Caudate nucleus (tissue), 63 donors: ENCODE measurements at places on chromosomes 6 and 20.

DNA sequence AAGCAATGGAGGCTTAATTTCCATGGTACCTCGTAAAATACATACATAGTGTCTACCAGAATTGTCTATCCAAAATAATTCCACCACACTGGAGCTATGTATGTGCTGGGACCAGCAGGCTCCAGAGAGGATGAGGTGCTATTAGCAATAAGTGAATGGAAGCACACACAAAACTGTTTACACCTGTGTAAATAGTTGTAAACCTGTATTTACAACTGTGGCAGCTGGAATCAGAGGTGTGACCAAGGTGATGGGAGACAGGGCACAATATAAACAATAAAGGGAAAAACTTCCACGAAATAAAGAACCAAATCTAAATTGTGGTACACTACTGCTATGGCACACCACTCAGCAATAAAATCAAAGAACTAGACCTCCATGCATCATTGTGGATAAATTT, 14.4 kb downstream of the RARS2 start:
- DNase-seq, result no peak

DNA sequence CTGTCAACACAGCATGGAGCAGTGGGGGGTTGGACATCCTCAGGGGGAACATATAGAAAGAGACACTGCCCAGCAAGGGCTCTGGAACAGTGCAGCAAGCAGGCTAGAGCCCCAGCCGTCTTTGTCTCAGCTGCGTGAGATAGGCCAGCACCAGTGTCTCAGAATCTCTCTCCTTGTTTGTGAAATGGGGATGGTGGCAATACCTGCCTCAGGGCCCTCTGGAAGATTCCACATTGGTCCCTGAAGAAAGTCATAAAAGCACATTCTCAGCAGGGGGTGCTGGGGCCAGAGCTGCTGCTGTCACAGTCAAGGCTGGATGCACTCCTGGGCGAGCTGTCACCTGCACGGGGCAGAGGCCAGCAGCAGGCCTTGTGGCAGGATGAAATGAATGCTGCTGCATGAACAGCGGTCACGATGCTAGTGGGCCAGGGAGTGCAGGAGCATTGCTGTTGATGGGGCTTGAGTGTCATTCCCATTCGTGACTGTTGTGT, 121.7 kb downstream of the SYCP2 start:
- DNase-seq, result no peak

DNA sequence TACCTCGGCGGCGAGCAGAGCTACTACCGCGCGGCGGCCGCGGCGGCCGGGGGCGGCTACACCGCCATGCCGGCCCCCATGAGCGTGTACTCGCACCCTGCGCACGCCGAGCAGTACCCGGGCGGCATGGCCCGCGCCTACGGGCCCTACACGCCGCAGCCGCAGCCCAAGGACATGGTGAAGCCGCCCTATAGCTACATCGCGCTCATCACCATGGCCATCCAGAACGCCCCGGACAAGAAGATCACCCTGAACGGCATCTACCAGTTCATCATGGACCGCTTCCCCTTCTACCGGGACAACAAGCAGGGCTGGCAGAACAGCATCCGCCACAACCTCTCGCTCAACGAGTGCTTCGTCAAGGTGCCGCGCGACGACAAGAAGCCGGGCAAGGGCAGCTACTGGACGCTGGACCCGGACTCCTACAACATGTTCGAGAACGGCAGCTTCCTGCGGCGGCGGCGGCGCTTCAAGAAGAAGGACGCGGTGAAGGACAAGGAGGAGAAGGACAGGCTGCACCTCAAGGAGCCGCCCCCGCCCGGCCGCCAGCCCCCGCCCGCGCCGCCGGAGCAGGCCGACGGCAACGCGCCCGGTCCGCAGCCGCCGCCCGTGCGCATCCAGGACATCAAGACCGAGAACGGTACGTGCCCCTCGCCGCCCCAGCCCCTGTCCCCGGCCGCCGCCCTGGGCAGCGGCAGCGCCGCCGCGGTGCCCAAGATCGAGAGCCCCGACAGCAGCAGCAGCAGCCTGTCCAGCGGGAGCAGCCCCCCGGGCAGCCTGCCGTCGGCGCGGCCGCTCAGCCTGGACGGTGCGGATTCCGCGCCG, 994 bp downstream of the FOXC1 start:
- no peak for DNase-seq

GRCh38 chr20:25050082-25050481, 7.9 kb downstream of the ACSS1 start:
- DNase-seq, result no peak

DNA sequence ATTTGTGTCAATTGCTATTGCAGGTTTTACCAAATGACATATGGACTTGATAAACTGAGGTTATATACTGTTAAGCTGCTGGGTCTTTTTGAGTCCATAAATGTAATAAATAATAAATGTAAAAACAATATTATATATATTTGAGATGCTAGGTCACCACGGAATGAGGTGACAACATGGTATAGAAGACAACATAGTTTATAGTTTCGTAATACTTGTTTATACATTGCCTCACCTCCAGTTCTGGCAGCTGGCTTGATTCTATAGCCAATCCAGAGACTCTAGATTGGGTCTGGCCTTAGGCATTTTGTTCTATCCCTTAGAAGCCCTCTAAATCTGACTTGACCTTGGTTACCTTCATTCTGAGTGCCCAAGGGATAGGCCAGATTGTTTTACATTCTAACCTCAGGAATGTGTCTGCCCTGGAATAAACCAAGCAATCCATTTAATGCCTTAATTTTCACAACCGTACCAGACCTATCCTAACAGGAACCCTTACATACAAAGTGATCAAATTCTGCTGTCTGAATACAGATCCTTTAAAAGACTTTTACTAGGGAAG, 61.5 kb upstream of the STXBP5 start:
- no peak for DNase-seq

DNA sequence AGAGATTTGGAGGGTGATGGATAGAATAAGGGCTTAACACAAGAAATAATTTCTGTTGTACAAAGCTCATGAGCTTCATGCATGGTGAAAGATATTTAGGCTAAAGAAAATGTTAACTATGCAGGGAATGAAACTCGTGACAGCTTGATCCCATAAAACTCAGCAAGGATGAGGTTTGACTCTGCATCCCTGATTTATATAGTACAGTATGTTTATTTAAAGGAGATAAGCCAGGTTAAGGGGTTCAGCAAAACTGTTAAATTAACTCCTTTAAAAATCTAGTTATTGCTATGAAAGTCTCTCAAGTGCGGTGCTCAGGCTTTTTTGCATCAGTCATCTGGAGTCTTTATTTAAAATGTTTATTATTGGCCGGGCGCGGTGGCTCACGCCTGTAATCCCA, 326.4 kb downstream of the LAMA2 start:
- no peak for DNase-seq

- no peak for DNase-seq
Measured at GRCh38 chr6:2765896-2766766, 938 bp downstream of the WRNIP1 start.

GRCh38 chr6:144248476-144249301, 36.4 kb upstream of the UTRN start:
- no peak for DNase-seq

DNA sequence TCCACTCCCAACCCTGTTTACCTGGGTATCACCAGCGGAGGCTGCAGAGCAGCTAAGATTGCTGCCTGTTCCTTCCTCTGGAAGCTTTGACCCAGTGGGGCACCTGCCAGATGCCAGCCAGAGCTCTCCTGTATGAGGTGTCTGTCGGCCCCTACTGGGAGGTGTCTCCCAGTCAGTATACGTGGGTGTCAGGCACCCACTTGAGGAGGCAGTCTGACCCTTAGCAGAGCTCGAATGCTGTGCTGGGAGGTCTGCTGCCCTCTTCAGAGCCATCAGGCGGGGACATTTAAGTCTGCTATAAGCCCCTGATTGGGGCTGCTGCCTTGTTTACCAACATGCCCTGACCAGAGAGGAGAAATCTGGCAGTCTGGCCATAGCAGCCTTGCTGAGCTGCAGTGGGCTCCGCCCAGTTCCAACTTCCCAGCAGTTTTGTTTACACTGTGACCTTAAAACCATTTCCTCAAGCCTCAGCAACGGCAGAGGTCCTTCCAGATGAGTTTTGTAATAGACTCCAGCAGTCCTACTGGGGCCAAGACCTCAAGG, 2.8 kb downstream of the RAET1E start:
- DNase-seq, result no peak

GRCh38 chr6:151482290-151482689, 11.5 kb upstream of the CCDC170 start:
- no peak for DNase-seq

DNA sequence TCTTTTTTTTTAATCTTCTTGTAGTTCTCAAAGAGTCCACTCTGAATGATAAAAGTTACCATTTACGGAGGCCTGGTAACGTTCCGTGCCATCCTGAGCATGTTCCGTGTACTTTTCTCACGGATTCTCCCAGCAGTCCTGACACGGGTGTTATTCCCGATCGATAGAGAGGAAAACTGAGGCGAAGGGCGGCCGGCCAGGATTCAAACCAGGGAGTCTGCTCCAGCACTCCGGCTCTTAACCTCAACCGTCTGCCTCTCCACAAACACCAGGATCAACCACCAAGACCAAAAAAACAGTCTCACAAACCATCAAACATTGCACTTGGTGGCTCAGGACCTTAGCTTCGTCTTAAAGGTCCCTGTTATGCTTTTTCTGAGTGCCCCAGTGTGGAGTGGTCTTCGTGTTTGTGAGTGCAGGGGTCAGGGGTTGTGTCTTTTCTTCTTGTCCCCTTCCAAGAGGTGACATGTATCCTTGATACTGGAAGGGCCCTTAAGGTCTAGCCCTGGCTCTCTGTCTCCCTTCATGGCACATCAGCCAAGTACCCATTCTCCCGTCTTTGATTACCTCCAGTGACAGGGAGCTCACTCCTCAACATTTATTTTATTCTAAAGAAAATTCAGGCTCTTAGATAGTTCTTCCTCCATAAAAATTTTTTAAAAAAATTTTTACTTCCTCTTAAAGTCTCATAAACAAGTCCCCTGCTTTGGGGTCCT, 35.1 kb downstream of the SRC start:
- no peak for DNase-seq

- no peak for DNase-seq
Measured at GRCh38 chr20:43667341-43668132, 623 bp downstream of the MYBL2 start.

- no peak for DNase-seq
Measured at GRCh38 chr6:39195792-39196385, 33.4 kb downstream of the KCNK5 start.

- no peak for DNase-seq
Measured at GRCh38 chr6:27049863-27050781, 197.4 kb upstream of the PRSS16 start.

DNA sequence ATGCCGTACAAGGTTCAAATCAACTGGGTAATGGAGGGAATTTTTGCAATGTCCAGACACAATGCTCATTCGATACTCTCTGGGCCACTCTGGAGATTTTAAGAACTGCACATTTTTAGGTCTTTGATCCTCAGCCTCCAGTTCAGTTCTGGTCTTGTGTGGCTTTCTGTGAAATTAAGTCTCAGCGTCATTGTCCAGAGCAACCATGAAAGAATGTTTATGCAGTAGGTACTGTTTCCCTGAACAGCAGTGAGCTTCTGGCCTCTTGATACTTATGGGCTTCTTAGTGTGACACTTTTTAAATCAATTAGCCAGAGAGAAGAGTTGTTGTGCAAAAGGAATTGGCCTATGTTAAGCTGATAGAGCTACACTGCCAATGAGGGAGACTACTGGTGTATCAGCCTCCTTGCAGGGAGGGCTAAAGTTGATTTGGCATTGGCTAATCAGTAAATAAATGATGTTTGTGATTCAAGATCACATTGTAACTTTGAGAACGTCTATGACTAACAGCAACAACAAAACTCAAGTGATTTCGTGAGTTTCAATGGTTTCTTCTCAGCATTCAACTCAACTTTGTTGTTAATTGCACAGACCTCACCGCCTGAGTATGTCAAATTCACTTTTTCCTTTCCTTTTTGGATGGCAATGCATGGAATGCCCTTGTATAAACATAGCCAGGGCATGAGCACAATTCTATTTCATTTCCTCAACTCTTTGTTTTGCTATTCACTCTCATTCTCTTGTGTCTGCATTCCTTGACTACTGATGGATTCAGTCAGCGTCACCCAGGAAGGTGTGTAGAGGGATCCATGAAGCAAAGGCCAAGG, 85.1 kb downstream of the GJA1 start:
- no peak for DNase-seq
